Aortic smooth muscle cell (primary cell): ENCODE measurements at places on chromosomes 4 and X. TPM values are rescaled to one million over a fixed set of nuclear protein-coding genes. Genes with fewer than 3 reads are reported as not detected.

Gene GPR119
- not detected in 2 replicates for total RNA-seq

Gene PHF8
- total RNA-seq: 9.8 and 12.1 TPM in 2 replicates

Gene ZDHHC15
- 1.9 and 3.7 TPM in 2 replicates for total RNA-seq

Gene BGN
- total RNA-seq: 56.3 and 168 TPM in 2 replicates

Gene RIPPLY1
- not detected in 2 replicates for total RNA-seq

Gene FAM236B
- total RNA-seq: not detected in 2 replicates

Gene CPE
- total RNA-seq: 19.4 and 73.0 TPM in 2 replicates

Gene SCRG1
- 0.26 and 0.31 TPM in 2 replicates for total RNA-seq

Gene TRIM61
- 0.92 and 1.4 TPM in 2 replicates for total RNA-seq

Gene PABPC1L2A
- total RNA-seq: not detected in 2 replicates

Gene CXorf51A
- total RNA-seq: not detected in 2 replicates

Gene PF4V1
- 0.40 TPM in 1 of 2 replicates, not detected in the other for total RNA-seq

Gene FGF13
- 0.26 and 0.44 TPM in 2 replicates for total RNA-seq

Gene JADE3
- 2.9 and 4.2 TPM in 2 replicates for total RNA-seq

Gene SEL1L3
- total RNA-seq: 9.0 and 9.9 TPM in 2 replicates

Gene BEX3
- 344 and 392 TPM in 2 replicates for total RNA-seq

Gene S100G
- total RNA-seq: not detected in 2 replicates

Gene SPACA5
- total RNA-seq: not detected in 2 replicates

Gene PLP2
- 24.6 and 28.7 TPM in 2 replicates for total RNA-seq

Gene DIPK2B
- total RNA-seq: 0.50 and 0.53 TPM in 2 replicates

Gene PNMA5
- total RNA-seq: not detected in 2 replicates

Gene ETNPPL
- total RNA-seq: 0.26 TPM in 1 of 2 replicates, not detected in the other

Gene GAB3
- total RNA-seq: 3.2 and 4.1 TPM in 2 replicates

Gene ZCCHC12
- not detected in 2 replicates for total RNA-seq

Gene COX18
- total RNA-seq: 22.1 and 37.9 TPM in 2 replicates

Gene PDE5A
- total RNA-seq: 58.8 and 146 TPM in 2 replicates

Gene MAGEC2
- total RNA-seq: not detected in 2 replicates

Gene CHST7
- 17.2 and 58.1 TPM in 2 replicates for total RNA-seq

Gene CT45A10
- not detected in 2 replicates for total RNA-seq

Gene MID2
- total RNA-seq: 12.0 and 12.9 TPM in 2 replicates

Gene SMR3B
- not detected in 2 replicates for total RNA-seq

Gene STATH
- not detected in 2 replicates for total RNA-seq

Gene FHIP1A
- under 0.01 TPM in 1 of 2 replicates, not detected in the other for total RNA-seq

Gene CCSER1
- under 0.01 and 0.13 TPM in 2 replicates for total RNA-seq

Gene TTC29
- not detected in 2 replicates for total RNA-seq

Gene HSFX2
- not detected in 2 replicates for total RNA-seq

Gene MAMLD1
- 0.92 and 1.6 TPM in 2 replicates for total RNA-seq

Gene HMX1
- total RNA-seq: not detected in 2 replicates

Gene PCDH19
- total RNA-seq: 0.06 and 0.26 TPM in 2 replicates

Gene MAGEB1
- total RNA-seq: not detected in 2 replicates

Gene ARHGAP36
- not detected in 2 replicates for total RNA-seq

Gene TNIP3
- 0.37 TPM in 1 of 2 replicates, not detected in the other for total RNA-seq

Gene PRKG2
- total RNA-seq: 0.56 and 0.79 TPM in 2 replicates

Gene PLA2G12A
- total RNA-seq: 67.6 and 102 TPM in 2 replicates

Gene SHROOM2
- total RNA-seq: 0.25 and 0.26 TPM in 2 replicates

Gene CXCL13
- not detected in 2 replicates for total RNA-seq

Gene KCNE5
- total RNA-seq: 0.25 and 0.40 TPM in 2 replicates

Gene TCEAL6
- total RNA-seq: not detected in 2 replicates

Gene MAGED4B
- 3.5 and 4.5 TPM in 2 replicates for total RNA-seq

Gene WDR19
- total RNA-seq: 25.8 and 36.1 TPM in 2 replicates

Gene SERTM2
- not detected in 2 replicates for total RNA-seq

Gene HS3ST1
- 2.1 and 2.5 TPM in 2 replicates for total RNA-seq

Gene WAS
- total RNA-seq: 0.12 TPM in 1 of 2 replicates, not detected in the other

Gene HTRA3
- total RNA-seq: 1.8 and 6.1 TPM in 2 replicates

Gene NAA11
- 0.06 TPM in 1 of 2 replicates, not detected in the other for total RNA-seq

Gene CPZ
- total RNA-seq: 1.7 and 13.2 TPM in 2 replicates

Gene BMX
- total RNA-seq: 2.6 and 4.6 TPM in 2 replicates

Gene ZNF182
- 2.4 and 2.5 TPM in 2 replicates for total RNA-seq

Gene FRMPD4
- total RNA-seq: 0.13 and 0.19 TPM in 2 replicates
